ENCODE measurements at places on chromosomes 4 and X.

DNA sequence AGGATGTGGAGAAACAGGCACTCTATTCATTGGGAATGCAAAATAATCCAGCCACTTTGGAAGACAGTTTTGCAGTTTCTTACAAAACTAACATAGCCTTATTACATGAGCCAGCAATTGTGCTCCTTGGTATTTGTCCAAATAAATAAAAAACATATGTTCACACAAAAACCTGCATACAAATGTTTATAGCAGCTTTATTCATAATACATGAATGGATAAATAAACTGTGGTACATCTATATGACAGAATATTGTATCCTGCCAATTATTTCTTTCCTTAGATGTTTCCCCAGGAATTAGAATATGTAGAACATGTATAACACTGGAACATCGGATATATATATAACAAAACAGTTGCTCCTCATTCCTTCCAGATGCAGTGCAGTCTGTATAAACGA is 57.7 kb upstream of the VEGFC start:
- DNase-seq: no peak

- no peak for DNase-seq
Measured at GRCh38 chr4:41505161-41505661, 32.7 kb upstream of the LIMCH1 start.

DNA sequence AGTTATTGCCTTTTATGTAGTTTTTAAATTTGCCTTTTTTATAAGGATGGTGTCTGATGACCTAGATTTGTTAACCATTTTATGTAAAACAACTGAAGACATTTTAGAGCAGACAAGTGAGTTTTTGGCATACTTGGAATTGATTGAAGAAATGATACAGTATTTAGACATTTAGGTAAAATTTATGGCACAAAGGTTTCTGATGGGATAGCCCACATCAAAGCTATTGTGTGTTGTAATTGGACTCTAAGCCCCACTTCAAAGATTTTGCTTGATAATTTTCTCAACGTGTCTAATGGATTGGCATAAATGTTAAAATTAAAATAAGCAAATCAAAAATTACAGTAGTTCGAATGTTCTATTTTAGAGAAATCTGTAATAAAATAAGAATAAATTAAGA is 17.6 kb downstream of the EPGN start:
- no peak for DNase-seq

DNA sequence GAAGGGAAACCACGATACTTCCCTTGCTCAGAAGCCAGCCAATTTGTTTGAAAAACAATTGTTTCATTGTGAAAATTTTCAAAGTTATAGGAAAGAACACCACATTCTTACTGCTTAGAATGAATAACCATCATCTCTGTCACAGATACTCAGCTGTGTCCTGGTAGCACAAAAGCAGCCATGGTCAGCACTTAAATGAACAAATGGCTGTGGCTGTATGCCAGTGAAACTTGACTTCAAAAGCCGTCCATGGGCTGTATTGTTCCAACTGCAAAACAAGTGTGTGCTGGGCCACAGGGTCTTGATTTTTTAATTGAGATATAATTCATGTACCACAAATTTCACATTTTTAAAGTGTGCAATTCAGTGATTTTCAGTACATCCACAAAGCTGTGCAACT is 19.6 kb downstream of the NSDHL start:
- no peak for DNase-seq

- DNase-seq: no peak
Measured at GRCh38 chrX:66015900-66016689, 23.8 kb downstream of the VSIG4 start.

DNA sequence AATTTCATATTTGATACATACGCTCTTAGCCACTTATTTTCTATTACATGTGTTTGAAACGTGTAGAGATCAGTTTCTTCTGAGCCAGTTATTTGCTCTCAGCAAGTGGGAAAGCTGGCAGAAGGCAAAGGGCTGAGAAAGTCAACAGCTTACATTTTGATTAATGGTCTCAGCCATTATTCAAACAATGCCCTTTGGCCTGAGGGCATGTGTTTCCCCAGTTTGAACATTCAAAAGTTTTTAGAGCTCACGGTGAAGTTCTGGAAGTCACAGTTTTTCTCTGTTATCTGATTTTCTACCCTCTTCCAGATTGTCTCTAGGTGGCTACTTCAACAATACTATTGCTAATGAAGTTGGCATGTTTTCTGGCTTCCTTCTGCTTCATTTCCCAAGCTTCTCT is 591.8 kb upstream of the CPEB2 start:
- DNase-seq: no peak

GRCh38 chr4:76453232-76453631 is 18.2 kb downstream of the SHROOM3 start:
- DNase-seq: no peak

- no peak for DNase-seq
Measured at GRCh38 chr4:14916554-14917297, 85.6 kb upstream of the CPEB2 start.

DNA sequence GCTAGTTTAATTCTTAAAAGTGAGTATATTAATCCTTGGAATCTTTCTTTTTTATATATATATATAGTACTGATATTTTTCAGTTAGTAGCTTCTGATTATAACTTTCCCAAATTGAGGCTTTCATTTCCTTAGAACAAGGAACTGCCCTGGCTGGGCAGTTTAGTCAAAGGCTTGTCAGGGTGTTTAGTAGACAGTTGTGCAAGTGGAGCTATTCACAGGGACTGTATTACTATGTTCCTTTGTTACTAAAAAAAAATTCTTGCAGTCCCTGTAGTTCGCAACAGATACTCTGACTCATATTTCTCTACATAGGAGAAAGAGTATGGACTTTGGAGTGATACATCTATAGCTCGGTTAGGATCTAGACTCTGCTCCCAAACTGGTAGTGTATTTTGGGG is 20.8 kb downstream of the USO1 start:
- DNase-seq: no peak

- no peak for DNase-seq
Measured at GRCh38 chr4:121943941-121944340, 7.9 kb downstream of the TRPC3 start.

GRCh38 chr4:66130042-66130441 is 459.8 kb upstream of the EPHA5 start:
- no peak for DNase-seq

GRCh38 chrX:1124531-1124930 is 87.9 kb downstream of the CRLF2 start:
- no peak for DNase-seq

- DNase-seq: no peak
Measured at GRCh38 chr4:24794051-24794450, 1.3 kb upstream of the SOD3 start.

GRCh38 chr4:141311246-141312204 is 90.8 kb downstream of the ZNF330 start:
- no peak for DNase-seq

- DNase-seq: no peak
Measured at GRCh38 chrX:119685225-119686066, 7.5 kb downstream of the SEPTIN6 start.

DNA sequence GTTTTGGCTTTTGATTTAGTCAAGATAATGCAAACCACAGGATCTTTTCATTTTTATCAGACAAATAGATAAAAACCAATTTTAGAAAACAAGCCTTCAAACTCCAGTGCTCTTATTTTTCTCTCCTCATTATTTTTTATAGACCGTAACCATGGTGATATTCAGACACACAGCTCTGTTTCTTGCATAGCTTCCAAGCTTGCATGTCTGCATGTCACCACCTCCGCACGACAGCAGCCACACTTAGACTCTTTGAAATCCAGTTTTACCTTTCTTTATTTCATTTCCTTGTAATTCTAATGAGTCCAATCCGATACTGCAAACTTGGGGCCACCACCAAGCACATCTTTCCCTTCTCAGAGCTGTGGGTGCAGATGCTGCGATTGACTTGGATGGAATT is 94.3 kb upstream of the GPM6A start:
- no peak for DNase-seq

- DNase-seq: no peak
Measured at GRCh38 chr4:139916041-139916440, 237.9 kb downstream of the MAML3 start.
